ENCODE measurements at places on chromosomes 13 and 19.

GRCh38 chr19:2775556-2776430 is 7.3 kb downstream of the SGTA start:
- peak; percentile 74 for DNase-seq

DNA sequence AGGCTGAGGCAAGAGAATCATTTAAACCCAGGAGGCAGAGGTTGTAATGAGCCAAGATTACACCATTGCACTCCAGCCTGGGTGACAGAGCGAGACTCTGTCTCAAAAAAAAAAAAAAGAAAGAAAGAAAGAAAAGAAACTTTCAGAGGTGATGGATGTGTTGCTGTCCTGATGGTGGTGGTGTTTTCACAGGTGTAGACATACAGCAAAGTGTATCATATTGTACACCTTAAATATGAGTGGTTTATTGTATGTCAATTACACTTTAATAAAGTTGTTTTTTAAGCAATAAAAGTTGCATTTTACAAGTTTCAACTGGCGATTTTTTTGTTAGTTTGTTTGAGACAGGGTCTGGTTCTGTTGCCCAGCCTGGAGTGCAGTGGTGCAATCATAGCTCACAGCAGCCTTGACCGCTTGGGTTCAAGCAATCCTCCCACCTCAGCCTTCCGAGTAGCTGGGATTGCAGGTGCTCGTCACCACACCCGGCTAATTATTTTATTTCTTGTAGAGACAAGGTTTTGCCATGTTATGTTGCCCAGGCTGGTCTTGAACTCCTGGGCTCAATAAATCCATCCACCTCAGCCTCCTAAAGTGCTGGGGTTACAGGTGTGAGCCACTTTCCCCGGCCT is 13.5 kb upstream of the INSR start:
- no peak for DNase-seq

DNA sequence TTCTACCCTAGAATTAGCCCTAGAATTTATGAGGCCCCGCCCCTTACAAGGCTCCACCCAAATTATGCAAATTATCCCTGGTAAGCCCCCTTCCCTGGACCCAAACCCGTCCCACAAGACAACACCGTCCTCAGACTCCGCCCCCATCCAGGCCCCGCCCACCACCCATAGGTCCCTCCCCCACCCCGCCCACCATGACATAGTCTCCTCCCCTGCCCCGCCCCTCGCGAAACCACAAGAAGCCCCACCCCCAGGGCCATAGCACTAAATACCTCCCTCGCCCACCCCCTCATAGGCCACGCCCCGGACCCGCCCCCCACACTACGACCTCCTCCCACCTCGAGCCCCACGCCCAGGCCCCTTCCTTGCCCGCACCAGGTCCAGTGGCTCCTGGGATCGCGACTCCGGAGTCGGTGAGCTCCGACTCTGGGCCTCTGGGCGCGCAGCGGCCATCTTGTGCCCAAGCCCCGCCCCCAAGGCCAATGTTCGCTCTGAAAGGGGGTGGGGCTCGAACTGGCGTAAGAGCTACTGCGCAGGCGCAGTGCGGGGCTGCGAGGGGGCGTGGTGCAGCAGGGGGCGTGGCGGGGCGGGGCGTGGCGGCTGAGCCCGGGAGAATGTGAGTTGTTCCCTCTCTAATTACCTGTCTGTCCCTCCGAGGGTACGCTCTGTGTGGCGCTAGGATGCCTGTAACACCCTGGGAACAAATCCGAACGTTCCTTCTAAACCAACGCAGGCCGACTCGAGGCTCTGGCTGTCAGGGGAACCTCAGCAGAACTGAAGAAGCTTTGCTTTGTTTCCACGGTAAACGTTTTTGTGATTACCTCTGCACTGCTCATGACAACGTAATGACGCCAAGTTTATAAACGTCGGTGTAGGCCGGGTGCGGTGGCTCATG is at the start of gene ZNF784:
ZNF784 (minus strand) TSS at position 458 of the 895 bp plus-strand sequence; CDS start at position 453, 5 bp downstream.
- peak; percentile 94 for DNase-seq

- DNase-seq: no peak
Measured at GRCh38 chr13:44487989-44488388, 88.1 kb downstream of the TSC22D1 start.

DNA sequence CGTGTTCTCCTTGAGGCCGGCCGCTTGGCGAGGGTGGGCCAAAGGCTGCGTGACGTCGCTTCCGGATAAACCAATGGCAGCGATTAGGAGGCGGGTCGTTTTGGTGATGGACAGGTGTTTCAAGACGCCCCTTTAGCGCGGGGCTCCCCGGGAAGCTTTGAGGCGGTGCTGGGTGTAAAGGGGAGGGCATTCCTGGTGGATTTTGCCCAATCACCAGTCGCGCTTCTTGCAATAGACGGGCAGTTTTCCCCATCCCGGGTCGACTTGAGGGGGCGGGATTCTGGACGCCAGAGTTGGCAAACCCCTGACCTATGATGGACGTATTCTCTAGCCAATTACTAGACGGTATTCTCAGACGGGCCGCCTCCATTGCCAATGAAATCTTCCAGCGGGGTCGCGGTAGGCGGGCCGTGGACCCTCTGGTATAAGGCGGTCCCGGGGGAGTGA is 264 bp upstream of the PRMT1 start:
- peak; percentile 99 for DNase-seq

- DNase-seq: no peak
Measured at GRCh38 chr19:39362682-39363657, 20.7 kb downstream of the SAMD4B start.

DNA sequence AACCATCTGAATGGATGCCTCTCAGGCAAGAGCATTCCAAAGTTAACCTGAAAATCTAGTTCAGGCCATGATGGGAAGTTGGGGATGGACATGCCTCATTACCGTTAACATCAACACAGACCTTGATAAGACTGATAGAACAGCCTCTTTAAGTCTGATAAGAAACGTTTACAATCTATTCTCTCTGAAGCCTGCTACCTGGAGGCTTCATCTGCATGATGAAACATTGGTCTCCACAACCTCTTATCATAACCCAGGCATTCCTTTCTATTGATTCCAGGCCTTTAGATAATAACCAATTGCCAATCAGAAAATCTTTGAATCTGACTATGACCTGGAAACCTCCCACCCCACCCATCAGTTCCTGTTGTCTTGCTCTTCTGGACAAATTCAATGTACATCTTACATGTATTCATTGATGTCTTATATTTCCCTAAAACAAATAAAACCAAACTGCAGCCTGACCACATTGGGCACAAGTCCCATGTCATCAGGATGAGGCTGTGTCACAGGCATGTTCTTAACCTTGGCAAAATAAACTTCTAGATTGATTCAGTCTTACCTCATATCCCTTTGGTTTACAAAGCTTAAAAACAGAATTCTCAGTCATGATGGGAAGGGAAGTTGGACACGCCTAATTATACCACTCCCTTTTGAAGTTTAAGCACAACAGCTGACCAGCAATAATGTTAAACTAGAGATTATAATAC is 843.8 kb upstream of the SPRY2 start:
- no peak for DNase-seq

DNA sequence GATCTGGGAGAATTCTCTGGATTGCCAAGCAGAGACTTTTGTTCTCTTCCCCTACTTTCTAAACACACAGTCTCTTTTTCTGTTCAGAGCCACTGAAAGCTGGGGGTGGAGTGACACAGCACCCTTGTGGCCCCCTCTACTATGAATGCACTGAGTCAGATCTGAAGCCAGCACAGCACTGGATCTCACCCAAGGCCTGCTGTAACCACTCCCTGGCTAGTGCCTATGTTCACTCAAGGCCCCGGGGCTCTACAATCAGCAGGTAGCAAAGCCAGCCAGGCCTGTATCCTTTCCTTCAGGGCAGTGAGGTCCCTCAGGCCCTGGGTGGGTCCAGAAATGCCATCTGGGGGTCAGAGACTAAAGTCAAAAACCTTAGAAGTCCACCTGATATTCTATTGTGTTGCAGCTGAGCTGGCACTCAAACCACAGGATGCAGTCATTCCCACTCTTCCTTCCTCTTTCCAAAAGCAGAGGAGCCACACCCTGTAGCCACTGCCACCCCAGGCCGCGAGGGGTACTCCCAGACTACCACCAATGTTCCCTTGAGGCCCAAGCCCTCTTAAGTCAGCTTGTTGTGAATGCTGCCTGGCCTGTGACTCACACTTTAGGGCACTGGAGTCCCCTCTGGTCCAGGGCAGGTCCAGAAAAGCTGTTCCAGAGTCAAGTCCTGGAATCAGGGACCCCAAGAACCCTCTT is 110.1 kb upstream of the RXFP2 start:
- no peak for DNase-seq

- DNase-seq: peak; percentile 20
Measured at GRCh38 chr13:99655351-99656091, 154.2 kb downstream of the TM9SF2 start.

DNA sequence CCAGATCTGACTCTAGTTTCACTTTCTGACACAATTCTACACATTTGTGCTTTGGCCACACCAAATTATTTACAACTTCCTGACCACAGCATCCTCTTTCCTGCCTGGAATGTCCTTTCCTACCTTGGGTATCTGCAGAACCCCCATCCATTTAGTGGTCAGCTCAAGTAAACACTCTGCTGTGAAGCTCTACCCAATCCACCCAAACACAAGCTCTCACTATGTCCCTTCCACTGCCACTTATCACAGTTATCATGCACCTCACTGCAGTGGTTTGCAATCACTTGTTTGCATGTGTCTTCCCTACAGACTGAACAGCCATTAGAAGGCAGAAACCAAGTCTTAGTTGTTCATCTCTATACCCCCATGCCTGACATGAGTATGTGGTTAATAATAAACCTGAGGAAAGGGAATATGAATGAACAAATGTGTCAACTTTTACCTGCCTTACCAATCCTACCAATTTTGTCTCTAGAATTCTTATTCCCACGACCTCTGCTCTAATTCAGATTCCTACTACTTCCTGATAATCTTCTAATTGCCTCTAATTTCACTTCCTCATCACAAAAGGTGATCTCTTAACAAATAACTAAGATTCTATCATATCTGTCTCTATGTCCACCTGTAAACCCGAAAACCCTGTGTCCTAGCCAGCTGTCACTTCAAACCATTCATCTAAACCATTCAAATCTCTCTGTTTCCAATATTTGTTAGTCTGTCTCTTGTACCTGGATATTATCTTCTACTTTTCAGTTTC is 25.1 kb downstream of the LNX2 start:
- DNase-seq: no peak

Measured in C1 segment of cervical spinal cord (tissue), 14 donors.